ENCODE measurements at places on chromosomes 3 and 15.

DNA sequence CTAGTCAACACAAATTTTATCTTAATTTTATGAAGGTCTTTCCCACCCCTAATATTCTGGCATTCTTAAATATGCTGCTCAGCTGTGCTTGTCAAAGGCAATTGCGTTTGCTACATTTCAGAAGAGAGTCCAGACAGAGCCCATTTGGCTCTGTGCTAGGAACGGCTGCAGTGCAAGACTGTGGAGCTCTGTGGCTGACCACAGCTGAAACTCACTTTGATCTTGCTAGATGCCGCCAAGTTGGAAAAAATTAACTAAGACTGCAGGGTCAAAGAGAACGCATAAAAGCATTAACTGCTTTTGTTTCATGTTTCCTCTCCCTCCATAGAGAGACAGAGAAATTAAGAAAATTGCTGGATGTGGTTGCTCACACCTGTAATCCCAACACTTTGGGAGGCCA, 7.6 kb upstream of the PPP1R2 start:
- no peak for DNase-seq

DNA sequence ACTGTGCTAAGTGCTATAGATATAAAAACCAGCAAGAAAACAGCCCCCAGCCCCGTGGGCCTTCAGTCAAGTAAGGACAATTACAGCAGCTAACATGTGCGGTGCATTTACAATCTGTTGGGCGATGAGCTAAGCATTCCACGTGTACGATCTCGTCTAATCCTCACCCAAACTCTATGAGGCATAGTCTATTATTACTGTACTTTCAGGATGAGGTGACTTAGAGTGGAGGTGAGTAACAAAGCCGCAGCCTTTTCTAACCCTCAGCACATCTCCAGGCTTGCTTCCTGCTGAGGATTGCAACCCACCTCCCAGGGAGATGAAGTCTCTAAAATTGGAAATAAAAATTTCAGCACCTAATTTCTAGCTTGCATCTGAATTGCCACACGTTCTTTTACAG, 53.2 kb upstream of the MCF2L2 start:
- no peak for DNase-seq

GRCh38 chr15:99485153-99485961, 80.4 kb upstream of the MEF2A start:
- no peak for DNase-seq

GRCh38 chr3:47989981-47990440, 26.2 kb downstream of the MAP4 start:
- DNase-seq, result peak; percentile 84

DNA sequence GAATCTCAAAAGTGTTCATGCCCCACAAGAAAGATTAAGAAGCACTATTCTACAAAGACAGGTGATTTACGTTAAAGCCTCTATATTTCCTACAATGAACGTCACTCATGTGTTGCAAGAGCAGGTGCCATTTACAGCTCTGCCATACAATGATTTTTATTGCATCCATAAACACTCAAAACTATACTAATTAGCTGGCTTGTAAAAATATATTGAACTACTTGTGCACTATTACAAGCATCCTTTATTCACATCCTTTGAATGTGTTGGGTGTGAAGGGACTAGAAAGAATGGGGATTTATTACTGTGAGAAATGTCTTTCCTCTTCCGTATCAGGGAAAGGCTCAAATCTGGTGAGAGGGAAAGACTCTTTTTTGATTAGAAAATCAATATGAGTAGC, 50.7 kb upstream of the C3orf49 start:
- DNase-seq, result no peak

Data from prostate gland (tissue), 2 donors.